ENCODE measurements at places on chromosomes 1 and 21. TPM values are rescaled to one million over a fixed set of nuclear protein-coding genes. Genes with fewer than 3 reads are reported as not detected.

The CLIC6 gene
- total RNA-seq = under 0.01 TPM

The OR2L13 gene
- total RNA-seq = not detected

The BCL2L15 gene
- total RNA-seq = under 0.01 TPM

The SLAMF1 gene
- not detected for total RNA-seq

The CCDC17 gene
- 0.52 TPM for total RNA-seq

The PRKAA2 gene
- total RNA-seq = 56.9 TPM

The KCNK2 gene
- 2.6 TPM for total RNA-seq

The MAN1C1 gene
- total RNA-seq = 6.3 TPM

The CEP350 gene
- total RNA-seq = 71.5 TPM

The DCST1 gene
- total RNA-seq = not detected

The ADGRL4 gene
- total RNA-seq = 15.7 TPM

The NHLH2 gene
- total RNA-seq = not detected

The HSPA6 gene
- total RNA-seq = 0.52 TPM

Measured in skeletal muscle tissue (tissue), 5 donors.